ENCODE measurements at places on chromosomes 16 and 17. TPM values are rescaled to one million over a fixed set of nuclear protein-coding genes. Genes with fewer than 3 reads are reported as not detected.

JMJD6 gene
- polyA plus RNA-seq: 44.5 TPM

CCL13 gene
- not detected for polyA plus RNA-seq

PLA2G10 gene
- polyA plus RNA-seq: 0.37 TPM

CA5A gene
- polyA plus RNA-seq: not detected

KRTAP3-1 gene
- polyA plus RNA-seq: not detected

KRTAP4-5 gene
- not detected for polyA plus RNA-seq

FBXL19 gene
- polyA plus RNA-seq: 15.5 TPM

KRTAP4-11 gene
- polyA plus RNA-seq: not detected

GLIS2 gene
- polyA plus RNA-seq: 16.3 TPM

DHX58 gene
- polyA plus RNA-seq: 0.26 TPM

PDP2 gene
- 8.7 TPM for polyA plus RNA-seq

SOX9 gene
- 9.6 TPM for polyA plus RNA-seq

Data from A549 (cell line).